ENCODE measurements at places on chromosomes 1 and 21. TPM values are rescaled to one million over a fixed set of nuclear protein-coding genes. Genes with fewer than 3 reads are reported as not detected.

C1orf21 gene
- polyA plus RNA-seq: 1.7 TPM

DCDC2B gene
- polyA plus RNA-seq: not detected

IGSF9 gene
- 0.08 TPM for polyA plus RNA-seq

LPAR3 gene
- not detected for polyA plus RNA-seq

HAO2 gene
- polyA plus RNA-seq: not detected

MROH7 gene
- polyA plus RNA-seq: not detected

TCHH gene
- polyA plus RNA-seq: not detected

TDRD5 gene
- not detected for polyA plus RNA-seq

LORICRIN gene
- polyA plus RNA-seq: not detected

DIP2A gene
- 7.6 TPM for polyA plus RNA-seq

CLDN8 gene
- polyA plus RNA-seq: not detected

PYCR2 gene
- polyA plus RNA-seq: 68.9 TPM

GBP6 gene
- not detected for polyA plus RNA-seq

TINAGL1 gene
- not detected for polyA plus RNA-seq

ADGRL4 gene
- polyA plus RNA-seq: not detected

ATP1A4 gene
- polyA plus RNA-seq: not detected

APCS gene
- not detected for polyA plus RNA-seq

ITLN2 gene
- not detected for polyA plus RNA-seq

NR1I3 gene
- polyA plus RNA-seq: not detected

GBP7 gene
- not detected for polyA plus RNA-seq

TMEM61 gene
- not detected for polyA plus RNA-seq

DIRAS3 gene
- not detected for polyA plus RNA-seq

DR1 gene
- polyA plus RNA-seq: 69.4 TPM

IL19 gene
- polyA plus RNA-seq: not detected

LCE4A gene
- polyA plus RNA-seq: not detected

CA6 gene
- polyA plus RNA-seq: not detected

LYPLAL1 gene
- 157 TPM for polyA plus RNA-seq

MYOM3 gene
- not detected for polyA plus RNA-seq

LDLRAD1 gene
- not detected for polyA plus RNA-seq

FAM72B gene
- 1.1 TPM for polyA plus RNA-seq

CD247 gene
- 63.3 TPM for polyA plus RNA-seq

KCNE2 gene
- polyA plus RNA-seq: not detected

MPL gene
- polyA plus RNA-seq: not detected

LCE6A gene
- not detected for polyA plus RNA-seq

LCE3D gene
- not detected for polyA plus RNA-seq

LCE1C gene
- polyA plus RNA-seq: not detected

AGRN gene
- polyA plus RNA-seq: 0.05 TPM
